ENCODE measurements at places on chromosomes 4 and X.
A peak's percentile ranks its signal among the peaks of the same experiment; 100 is the strongest.

GRCh38 chrX:69216446-69216845, 51.2 kb upstream of the PJA1 start:
- no peaks in the 10 kb centered on the region for H3K27me3 ChIP-seq
- H3K4me3 ChIP-seq, result no peak overlapping the region
- peaks cover 2% of the 10 kb centered on the region for H3K4me1 ChIP-seq
- H3K27ac ChIP-seq, result no peak overlapping the region
- no peak for DNase-seq

DNA sequence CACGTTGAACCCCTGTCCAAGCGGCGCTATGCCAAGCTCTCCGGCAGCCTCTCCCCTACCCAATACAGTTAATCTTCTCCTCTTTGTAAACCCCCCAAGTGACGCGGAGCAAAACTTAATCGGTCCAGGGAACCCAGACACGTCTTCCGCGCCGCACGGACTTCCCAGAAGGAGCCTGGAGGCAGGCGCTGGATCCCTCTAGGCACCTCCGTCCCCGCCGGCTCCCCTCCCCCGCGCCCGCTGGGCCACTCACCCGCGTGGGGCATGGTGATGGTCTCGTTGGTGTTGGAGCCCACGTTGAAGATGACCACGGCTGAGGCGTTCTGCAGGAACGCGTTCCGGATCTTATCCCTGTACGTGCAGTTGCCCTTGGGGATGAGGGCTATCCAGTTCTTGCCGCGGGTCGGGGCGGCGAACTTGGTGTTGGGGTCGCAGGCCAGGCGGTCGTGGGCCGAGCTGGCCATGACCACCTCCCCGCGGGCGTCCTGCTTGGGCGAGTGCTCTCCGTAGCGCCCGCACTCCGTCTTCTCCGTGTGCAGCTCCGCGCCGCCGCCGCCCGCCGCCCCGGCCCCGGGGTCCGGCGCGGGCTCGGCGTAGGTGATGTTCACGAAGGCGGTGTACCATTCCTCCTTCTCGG, 1.1 kb downstream of the RNF150 start:
- peak overlapping the region; percentile 87 for H3K27ac ChIP-seq
- no peak for DNase-seq
- peaks cover 7% of the 10 kb centered on the region for H3K4me1 ChIP-seq
- H3K4me3 ChIP-seq, result peak overlapping the region; percentile 83

- no peaks in the 10 kb centered on the region for H3K4me1 ChIP-seq
- H3K27ac ChIP-seq, result no peak overlapping the region
- H3K4me3 ChIP-seq, result no peak overlapping the region
- no peak for DNase-seq
- no peaks in the 10 kb centered on the region for H3K27me3 ChIP-seq
Observed at GRCh38 chr4:147430111-147430510, 50.8 kb upstream of the EDNRA start.

DNA sequence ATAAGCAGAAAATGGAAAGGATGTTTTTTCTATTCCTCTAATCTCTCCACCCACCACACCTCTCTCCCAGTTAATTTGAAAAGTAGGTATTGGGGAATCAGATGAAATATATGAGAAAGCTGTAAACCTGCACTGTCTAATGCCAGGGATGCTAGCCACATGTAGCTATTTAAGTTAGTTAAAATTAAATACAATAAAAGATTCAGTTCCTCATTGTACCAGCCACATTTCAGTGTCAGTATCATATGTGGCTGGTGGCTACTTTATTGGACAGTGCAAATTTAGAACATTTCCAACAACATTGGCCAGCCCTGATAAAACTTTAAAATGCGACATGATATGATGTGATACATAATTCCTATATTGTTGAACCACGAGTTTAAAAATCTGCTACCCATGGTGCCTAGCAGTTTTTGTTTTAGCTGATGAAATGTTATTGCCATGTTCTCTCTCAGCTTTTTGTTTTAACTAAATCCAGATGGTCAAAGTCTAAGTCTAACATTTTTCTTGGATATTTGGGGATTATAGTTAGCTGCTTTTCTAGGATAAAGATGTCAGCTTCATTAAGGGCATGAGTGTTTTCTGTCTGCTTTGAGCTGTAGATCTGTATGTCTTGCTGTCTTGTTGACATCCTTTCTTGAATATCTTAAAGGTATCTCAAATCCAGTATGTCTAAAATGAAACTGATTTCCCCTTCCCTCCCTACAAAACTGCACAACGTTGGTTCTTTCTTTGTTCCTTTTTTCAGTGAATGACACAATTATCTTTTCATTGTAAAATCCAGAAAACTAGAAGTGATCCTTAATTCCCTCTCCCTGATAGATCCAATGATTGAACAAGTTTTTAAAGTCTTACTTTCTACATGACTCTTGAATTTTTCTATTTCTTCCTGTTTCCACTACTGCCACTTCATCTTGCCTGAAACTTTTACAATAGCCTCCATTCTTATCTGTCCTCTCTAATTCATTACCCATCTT, 6.2 kb downstream of the ARFIP1 start:
- H3K27ac ChIP-seq, result no peak overlapping the region
- no peaks in the 10 kb centered on the region for H3K36me3 ChIP-seq
- DNase-seq, result no peak

- H3K4me3 ChIP-seq, result no peak overlapping the region
- peaks cover 18% of the 10 kb centered on the region for H3K4me1 ChIP-seq
- H3K27me3 ChIP-seq, result no peaks in the 10 kb centered on the region
- no peak for DNase-seq
- no peaks in the 10 kb centered on the region for H3K36me3 ChIP-seq
Observed at GRCh38 chrX:153777261-153778090, 3.4 kb upstream of the SRPK3 start.

- no peak for DNase-seq
- no peak overlapping the region for H3K27ac ChIP-seq
- H3K36me3 ChIP-seq, result no peaks in the 10 kb centered on the region
- H3K4me1 ChIP-seq, result no peaks in the 10 kb centered on the region
- no peak overlapping the region for H3K4me3 ChIP-seq
Observed at GRCh38 chr4:47814618-47815295, 23.1 kb downstream of the CORIN start.

DNA sequence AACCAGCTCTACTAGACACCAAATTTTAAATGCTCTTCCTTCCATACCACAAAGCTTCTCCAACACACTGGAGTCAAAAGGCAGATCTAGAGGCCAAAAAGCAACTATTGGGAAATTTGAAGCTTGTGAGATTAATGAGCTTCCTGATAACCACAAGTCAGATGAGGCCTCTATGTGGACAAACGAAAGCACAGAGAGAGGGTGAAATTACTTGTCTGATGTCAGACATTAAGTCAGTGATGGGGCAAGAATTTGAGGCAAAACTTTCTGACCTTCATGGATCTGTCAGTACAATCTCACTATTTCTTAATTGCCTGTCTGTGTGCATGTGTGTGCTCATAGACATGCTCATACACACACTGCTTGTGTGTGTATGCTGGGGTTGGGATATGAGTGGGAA, 103.6 kb downstream of the GUCY2F start:
- H3K4me1 ChIP-seq, result no peaks in the 10 kb centered on the region
- no peaks in the 10 kb centered on the region for H3K36me3 ChIP-seq
- DNase-seq, result no peak
- H3K27me3 ChIP-seq, result no peaks in the 10 kb centered on the region
- no peak overlapping the region for H3K4me3 ChIP-seq
